ENCODE measurements at places on chromosomes 4 and X.

GRCh38 chr4:22607382-22607781 lies 85.4 kb upstream of the GBA3 start:
- DNase-seq = peak; percentile 11

- no peak for DNase-seq
These were observed 2.7 kb downstream of the USP26 start for GRCh38 chrX:133094098-133094731.

DNA sequence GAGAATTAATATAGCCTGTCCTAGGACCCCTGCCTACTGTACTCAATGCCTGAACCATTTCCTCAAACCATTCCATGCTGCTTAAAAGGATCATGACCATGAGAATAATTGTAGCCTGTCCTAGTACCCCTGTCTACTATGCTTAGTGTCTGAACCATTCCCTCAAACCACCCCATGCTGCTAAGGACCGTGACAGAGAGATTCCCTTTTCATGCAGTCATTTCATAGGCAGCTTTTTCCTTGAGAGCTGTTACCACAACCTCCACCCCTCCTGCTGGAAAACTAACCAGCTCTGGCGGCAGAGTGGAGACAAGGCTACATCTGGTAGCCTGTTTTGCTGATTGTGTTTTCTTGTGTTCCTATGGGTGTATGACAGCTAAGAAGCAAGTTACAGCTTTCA lies 174.9 kb upstream of the SMARCAD1 start:
- DNase-seq = no peak

DNA sequence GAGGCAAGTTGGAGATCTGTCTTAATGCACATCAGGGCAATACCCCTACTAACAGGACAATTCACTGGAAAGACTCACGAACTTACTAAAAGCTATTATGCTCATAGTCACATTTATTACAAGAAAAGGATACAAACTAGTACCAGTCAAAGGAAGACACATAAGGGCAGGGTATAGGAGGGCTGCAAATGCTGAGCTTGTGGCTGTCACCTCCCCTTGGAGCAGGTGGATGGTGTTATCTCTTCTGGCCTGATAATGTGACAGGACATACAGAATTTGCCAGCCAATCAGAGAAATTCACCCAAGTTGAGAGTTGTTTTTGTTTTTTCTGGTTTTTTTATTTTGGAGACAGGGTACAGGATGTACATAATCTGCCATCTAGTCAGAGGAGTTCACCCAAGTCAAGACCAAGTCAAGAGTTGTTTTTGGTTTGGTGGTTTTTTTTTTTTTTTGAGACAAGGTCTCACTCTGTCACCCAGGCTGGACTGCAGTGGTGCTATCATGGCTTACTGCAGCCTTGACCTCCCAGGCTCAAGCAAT lies 8.8 kb downstream of the HERC5 start:
- DNase-seq = no peak

- DNase-seq = no peak
These were observed 376.9 kb upstream of the CTSO start for GRCh38 chr4:156330436-156331031.
